ENCODE measurements at places on chromosomes 12 and 14.
A peak's percentile ranks its signal among the peaks of the same experiment; 100 is the strongest.

GRCh38 chr12:112998987-112999767, 20.9 kb downstream of the OAS2 start:
- no peak for DNase-seq

GRCh38 chr14:20801726-20802125, 918 bp downstream of the RNASE1 start:
- DNase-seq: no peak

GRCh38 chr12:89525305-89525823, 483 bp downstream of the POC1B start:
- peak; percentile 65 for DNase-seq

DNA sequence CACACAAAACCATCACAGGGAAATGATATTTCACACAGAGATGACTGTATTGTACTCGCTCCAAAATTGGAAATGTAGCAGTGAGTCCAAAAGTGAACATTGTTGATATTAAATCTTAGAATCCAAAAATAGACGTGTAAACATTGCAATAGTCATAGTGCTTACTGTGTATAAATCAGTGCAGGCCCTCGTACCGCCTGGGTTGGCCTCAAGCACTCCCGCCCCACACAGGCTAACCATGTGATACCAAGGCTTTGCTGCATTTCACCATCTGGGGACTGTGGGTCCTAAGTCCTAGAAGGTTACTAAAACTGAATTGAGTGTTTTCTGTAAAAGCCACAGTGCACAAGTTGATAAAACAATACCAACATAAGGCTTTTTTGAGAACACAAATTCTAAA, 107.3 kb downstream of the PPP2R5E start:
- DNase-seq: no peak

GRCh38 chr12:132658149-132658894, 28.8 kb downstream of the POLE start:
- no peak for DNase-seq

- DNase-seq: no peak
Measured at GRCh38 chr12:9741726-9742125, 8.8 kb upstream of the CLECL1 start.

- DNase-seq: no peak
Measured at GRCh38 chr14:75885829-75886228, 96.0 kb downstream of the TGFB3 start.

- no peak for DNase-seq
Measured at GRCh38 chr12:102917026-102917787, at the start of gene PAH. Gene PAH, minus strand, starts transcription at chr12:102917244. Its CDS starts 114 bp downstream, at chr12:102917130.

- no peak for DNase-seq
Measured at GRCh38 chr14:80764921-80765507, 176.5 kb downstream of the CEP128 start.

- no peak for DNase-seq
Measured at GRCh38 chr12:73112035-73112816, 840.1 kb downstream of the TRHDE start.

DNA sequence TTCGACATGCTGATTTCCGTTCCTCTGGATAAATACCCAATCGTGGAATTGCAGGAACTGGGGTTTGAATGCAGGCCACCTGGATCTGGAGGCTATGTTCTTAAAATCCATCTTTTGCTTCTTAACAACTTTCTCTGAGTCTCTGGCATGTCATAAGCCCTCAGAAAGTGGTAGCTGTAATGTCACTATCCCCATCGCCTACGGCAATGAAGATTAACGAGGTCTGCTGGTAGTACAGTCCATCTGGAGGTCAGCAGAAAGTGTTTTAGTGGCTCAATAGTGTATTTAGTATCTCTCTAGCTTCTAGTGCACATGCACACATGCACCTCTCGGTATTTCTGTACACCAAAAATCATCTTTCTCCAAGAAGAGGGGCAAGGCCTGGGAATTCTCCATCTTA, 130.3 kb upstream of the NOS1 start:
- DNase-seq: no peak

GRCh38 chr14:53406519-53406918, 253.4 kb upstream of the DDHD1 start:
- DNase-seq: no peak

GRCh38 chr14:55381040-55381439, 30.6 kb downstream of the ATG14 start:
- no peak for DNase-seq

All from hindlimb muscle (tissue), 1 donor.